ENCODE measurements at places on chromosomes 7 and 10.
A peak's percentile ranks its signal among the peaks of the same experiment; 100 is the strongest.

DNA sequence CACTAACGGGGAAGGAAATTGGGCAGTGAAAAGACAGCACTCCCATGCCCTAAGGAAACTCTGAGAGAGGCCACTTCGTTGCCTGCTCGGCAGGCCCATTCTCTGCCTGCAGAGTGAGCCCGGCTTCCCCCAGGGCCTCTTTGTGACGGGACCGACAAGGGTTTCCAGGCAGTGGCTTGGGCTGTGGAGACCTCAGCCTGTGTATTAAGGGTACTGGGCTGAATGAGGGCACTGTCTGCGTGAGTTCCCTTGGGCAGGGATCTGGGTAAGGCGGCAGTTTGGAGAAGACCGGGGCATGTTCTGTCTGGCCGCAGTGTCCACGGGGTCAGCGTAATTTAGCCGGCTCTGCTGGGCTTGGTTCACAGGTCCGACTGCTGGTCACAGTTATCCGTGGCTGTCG is 237.2 kb downstream of the MGMT start:
- DNase-seq, result no peak

GRCh38 chr10:5206799-5207198 is 10.2 kb downstream of the AKR1C4 start:
- DNase-seq, result no peak

DNA sequence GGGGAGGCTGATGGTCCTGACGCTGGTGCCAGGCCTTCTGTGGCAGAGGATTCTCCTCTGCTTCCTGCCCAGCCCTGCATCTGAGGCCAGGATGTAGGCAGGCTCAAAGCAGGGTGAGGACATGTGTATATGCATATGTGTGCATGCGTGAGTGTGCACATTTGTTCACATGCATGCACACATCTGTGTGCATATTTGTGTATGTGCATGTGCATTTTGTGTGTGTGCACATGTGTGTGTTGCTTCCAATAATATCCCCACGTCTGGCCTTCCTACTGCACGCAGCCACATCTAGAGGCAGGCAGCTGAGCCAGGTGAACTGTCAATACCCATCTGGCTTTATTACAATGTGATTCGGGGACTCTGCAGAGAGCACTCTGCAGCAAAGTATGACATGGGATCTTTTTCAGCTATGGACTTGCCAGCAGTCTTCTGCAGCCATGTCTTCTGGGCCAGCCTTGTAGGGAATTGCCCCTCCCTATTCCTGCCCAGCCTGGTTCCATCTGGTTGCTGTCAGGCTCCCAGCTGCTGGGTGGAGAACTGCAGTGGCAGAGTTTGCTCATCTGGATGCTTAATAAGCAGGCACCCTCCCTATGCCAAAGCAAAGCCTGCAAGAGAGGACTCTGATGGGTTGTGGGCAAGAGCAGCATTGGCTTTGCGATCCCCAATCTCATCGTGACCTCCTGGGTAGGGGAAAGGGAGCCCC is 140.7 kb downstream of the PFKFB3 start:
- no peak for DNase-seq

GRCh38 chr10:33353853-33354252 is 19.4 kb upstream of the NRP1 start:
- DNase-seq, result no peak

- peak; percentile 72 for DNase-seq
These were observed 15.6 kb upstream of the PPIF start for GRCh38 chr10:79331709-79332108.

DNA sequence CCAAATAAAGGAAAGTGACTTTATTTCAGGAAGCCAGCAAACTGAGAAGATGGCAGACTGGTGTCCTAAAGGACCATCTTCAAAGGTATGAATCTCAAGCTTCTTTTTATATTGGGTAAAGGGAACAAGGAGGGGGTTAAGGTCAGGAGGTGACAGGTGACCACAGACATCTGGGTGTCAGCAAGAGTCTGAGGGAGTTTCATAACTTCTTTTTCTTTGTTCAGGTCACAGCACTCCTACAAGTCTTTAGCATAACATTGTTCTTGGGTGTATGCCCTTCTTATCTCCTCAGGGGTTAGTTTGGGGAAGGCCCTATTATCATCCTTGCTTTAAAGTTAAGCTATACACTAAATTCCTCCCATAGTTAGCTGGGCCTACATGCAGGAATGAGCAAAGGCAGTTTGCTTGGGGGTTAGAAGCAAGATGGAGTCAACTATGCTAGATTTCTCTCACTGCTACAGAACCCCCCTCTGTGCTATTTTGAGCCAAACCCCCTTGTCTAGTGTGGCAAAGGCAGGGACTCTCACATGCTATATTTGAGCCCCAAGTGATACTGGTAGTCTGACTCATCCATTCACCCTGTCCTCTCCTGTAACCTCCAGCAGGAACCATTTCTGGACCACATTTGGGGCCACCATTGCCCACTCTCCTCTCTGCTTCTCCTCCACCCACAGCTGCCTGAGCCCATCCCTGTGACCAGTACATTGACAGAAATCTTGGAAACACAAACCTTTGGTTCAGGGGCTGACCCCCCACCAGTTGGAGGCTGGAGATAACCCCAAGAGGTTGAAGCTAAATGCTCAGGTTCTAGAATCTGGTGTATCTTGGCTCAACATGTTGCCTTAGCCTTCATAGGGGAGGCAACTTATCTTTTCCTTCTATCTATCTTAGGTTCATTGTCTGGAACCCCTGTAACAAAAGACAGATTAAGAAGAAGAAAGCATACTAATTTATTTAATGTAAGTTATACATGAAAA is 55.5 kb upstream of the LRGUK start:
- DNase-seq, result no peak

DNA sequence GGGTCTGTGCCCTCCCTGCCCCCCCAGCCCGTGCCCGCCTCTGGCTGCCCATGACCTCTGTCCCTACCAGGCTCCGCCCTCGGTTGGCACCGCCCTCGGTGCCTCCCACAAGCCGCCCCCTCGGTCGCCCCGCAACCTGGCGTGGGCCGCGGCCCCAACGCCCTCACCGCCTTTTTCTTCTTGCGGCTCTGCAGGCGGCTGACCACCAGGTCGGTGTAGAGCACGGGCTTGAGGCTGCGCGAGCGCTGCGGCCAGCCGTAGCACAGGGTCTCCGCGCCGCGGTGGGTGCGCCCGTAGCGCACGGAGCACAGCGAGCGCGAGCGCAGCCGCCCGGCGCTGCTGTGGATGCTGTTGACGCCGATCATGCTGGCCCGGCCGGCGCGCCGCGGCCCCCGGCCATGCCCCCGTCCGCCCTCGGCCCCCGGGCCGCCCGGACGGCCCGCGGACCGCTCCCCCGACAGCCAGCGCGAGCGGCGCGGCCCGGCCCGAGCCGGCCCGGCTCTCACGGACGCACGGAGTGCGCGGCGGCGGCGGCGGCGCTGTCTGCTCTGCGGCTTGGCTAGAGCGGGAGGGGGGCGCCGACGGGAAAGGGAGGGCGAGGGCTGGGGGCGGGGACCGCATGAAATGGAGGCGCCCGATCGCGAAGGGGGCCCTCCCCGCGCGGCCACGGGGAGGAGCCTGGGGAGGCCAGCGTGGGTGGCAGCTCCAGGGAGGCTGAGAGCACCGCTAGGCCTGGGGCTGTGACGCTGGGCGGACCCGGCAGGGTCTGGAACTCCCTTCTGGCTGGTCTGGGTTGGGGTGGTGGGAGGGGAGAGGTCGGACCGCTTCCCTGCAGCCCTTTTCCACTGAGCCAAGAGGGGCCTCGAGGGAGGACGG is 9.6 kb downstream of the PSD start:
- peak; percentile 43 for DNase-seq

- DNase-seq, result peak; percentile 32
These were observed 175.3 kb upstream of the SH2B2 start for GRCh38 chr7:102111061-102112041.

DNA sequence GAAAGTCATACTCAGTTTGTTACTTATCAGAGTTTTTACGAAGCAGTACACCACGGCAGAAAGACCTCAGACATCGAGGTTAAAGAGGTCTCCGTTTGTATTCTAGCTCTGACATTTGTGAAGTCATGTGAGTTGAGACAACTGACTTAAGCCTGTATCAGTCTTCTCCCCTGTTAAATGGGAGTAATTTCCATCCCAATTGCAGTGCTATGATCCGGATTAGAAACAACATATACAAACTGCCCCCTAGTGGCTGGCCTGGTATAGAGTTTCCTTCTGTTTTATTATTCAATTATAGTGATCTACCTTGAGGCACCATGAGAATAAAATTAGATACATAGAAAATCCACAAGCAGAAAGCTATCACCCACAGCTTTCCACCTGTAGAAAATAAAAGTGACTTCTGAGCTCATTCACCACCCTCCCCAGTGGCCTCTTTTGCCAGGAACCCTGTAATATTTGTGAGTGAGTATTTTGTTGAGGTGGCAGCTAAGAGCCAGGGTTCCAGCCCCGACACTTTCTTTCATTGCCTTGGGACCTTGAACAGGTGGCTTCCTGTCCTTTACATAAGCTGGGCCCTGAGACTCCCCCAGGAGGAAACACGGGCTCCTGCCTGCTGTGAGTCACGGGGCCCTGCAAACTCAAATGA is 607.2 kb upstream of the MGMT start:
- DNase-seq, result peak; percentile 24

- DNase-seq, result no peak
These were observed 377.0 kb downstream of the TCERG1L start for GRCh38 chr10:130934293-130935127.

GRCh38 chr7:103094102-103094501 is 19.2 kb downstream of the ARMC10 start:
- DNase-seq, result no peak

DNA sequence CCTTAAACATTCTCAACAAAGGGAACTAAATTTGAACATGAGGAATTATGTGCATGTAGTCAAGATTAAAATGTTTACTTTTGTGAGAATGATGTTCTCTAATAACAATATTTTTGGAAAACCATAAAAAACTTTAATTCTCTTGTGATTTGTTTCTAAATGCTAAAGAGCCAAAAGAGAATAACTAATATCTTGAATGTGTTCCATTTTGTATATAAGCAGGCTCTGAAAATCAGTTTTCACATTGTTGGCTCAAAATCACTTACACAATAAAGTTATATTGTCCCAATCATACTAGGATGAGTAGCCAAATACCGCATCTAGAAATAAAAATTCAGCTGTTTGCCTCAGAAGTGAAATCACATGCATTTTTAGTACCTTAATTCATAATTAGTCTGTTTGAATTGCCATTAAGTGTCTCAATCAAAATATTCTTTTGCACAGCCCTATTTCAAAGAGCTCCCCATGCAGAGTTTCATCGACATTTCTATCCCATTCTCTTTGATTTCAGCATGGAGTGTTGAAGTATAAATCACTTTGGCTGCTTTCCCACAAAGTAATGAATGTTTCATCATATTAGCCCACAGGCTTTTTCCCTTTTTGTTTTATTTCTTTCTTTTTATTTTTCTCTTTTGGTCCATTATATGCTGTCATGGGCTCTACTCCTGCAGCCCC is 420.3 kb upstream of the POM121L12 start:
- no peak for DNase-seq

- DNase-seq, result no peak
These were observed 148.4 kb downstream of the MDFIC start for GRCh38 chr7:115070311-115070710.

DNA sequence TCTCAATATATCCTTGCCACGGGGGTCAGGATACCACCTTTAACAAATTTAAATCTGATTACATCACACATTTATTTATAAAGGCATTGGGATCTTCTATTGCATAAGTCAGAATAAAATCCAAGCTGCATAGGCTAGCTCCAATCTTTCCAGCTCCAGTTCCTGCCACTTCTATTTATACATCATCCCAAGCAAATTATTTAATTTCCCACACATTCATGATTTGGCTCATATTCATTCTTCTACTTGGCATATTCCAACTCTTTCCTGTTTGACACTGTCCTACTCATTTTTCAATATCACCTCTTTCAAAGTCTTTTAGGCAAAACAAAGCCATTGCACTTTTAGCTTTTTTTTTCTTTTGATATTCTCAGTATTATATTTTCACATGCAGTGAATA is 579.0 kb upstream of the FZD8 start:
- no peak for DNase-seq

DNA sequence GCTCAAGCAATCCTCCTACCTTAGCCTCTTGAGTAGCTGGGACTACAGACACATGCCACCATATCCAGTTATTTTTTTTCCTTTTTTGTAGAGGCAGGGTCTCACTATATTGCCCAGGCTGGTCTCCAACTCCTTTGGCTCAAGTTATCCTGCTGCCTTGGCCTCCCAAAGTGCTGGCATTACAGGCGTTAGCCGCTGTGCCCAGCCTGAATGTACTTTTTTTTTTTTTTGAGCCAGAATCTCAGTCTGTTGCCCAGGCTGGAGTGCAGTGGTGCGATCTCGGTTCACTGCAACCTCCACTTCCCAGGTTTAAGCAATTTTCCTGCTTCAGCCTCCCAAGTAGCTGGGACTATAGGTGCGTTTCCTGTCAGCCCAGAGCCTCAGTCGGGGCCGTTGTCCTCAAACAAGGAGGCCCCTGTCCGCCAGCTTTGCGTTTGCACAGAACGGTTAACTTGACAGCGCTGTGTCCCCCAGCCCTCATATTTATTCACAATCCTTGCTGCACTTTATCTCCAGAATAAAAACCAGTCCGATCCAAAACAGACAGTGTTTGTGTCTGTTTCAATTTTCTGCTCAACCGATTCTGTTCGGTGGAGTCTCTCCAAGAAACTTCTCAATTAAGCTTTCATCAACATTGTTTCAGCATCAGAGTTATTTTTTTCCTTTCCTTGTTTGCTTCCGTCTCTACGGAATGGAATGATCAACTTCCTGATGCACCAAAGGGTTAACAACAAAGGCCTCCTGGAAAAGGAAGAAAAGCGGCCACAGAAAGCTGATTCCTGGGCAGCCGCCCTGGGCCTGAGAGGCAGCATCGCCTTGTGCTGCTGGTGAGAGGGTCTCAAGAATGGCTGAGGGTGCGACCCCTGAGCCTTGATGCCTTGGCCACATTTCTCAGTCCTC is 64.5 kb downstream of the PDIA4 start:
- no peak for DNase-seq

DNA sequence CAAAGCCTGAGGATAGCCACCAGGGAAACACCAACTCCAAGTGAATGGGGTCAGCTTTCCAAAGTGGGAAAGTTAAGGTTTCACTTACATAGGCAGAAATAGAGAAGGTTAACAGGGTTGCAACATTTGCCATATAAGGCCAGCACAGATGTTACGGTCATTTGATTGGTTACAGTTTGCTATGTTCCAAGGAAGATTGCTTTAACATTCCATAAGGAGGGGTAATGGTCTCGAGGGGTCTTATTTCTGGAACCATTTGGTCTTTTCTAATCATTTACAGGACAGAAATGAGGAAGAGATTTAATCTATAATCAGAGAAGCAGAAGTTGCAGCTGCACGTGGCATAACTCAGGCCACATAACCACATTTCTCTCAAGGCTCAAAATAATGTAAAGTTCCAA is 679.4 kb upstream of the C7orf33 start:
- DNase-seq, result peak; percentile 71

DNA sequence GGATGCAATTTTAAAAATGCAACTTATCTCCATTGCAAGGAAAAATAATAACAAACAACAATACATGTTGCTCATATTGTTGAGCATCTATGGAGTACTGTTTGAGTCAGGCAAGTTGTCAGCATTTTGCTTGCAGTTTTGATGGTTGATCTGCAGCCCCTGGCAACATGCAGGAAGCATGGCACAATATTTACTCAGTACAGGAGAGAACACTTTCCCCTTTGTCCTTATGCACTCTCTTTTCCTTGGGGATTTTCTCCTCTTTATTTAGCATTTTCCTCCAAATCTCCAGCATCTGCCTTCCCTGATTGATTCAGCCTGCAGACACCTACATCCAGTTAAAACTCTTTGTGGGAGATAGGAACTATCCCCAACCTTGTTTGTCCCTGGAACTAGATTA is 620.5 kb upstream of the LRRN3 start:
- DNase-seq, result no peak
